Activated CD4-positive, alpha-beta T cell treated with anti-CD3 and anti-CD28 coated beads for 48 hours (primary cell): ENCODE measurements at places on chromosomes 12 and 14.

GRCh38 chr12:3341594-3341993, 149.4 kb upstream of the PRMT8 start:
- DNase-seq: no peak

- DNase-seq: no peak
Observed at GRCh38 chr14:79418649-79419415, 792.5 kb downstream of the DIO2 start.

- DNase-seq: no peak
Observed at GRCh38 chr14:25461780-25462179, 411.8 kb upstream of the STXBP6 start.

DNA sequence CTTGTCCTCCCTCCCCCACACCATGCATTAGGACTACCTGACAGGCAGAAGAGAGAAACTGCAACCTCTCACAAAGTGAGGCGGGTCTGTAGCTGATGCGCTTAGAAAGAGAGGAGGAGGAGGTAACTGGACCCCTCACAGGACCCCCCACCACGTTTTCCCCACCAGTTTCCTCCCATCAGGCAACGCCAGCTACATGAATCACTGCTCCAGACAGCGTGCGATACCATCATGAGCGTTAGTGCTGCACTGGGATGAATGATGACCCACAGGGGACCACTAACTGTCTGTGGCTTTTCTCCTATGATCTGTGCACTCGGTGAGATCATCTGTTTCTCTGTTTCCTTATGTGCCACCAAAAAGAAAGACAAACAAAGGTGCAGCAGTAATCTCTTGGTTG, 77.7 kb downstream of the KCNK10 start:
- DNase-seq: no peak
